ENCODE measurements at places on chromosomes 2 and 18. TPM values are rescaled to one million over a fixed set of nuclear protein-coding genes. Genes with fewer than 3 reads are reported as not detected.

SPRED2 gene
- total RNA-seq, result 10.3 TPM

UPP2 gene
- total RNA-seq, result not detected

FOXI3 gene
- not detected for total RNA-seq

GPBAR1 gene
- total RNA-seq, result not detected

CHMP3 gene
- total RNA-seq, result 139 TPM

NUP35 gene
- 15.4 TPM for total RNA-seq

GALNT5 gene
- total RNA-seq, result 81.0 TPM

WNT10A gene
- not detected for total RNA-seq

ZDBF2 gene
- 10.4 TPM for total RNA-seq

DYNAP gene
- not detected for total RNA-seq

SP110 gene
- 9.8 TPM for total RNA-seq

MYO7B gene
- total RNA-seq, result not detected

CACNB4 gene
- total RNA-seq, result 1.2 TPM

AMER3 gene
- not detected for total RNA-seq

MYL12A gene
- total RNA-seq, result 615 TPM

IRS1 gene
- 33.5 TPM for total RNA-seq

C2orf80 gene
- not detected for total RNA-seq

MROH2A gene
- not detected for total RNA-seq

KIAA2012 gene
- 0.17 TPM for total RNA-seq

DSC2 gene
- not detected for total RNA-seq

CD207 gene
- total RNA-seq, result not detected

HOXD10 gene
- total RNA-seq, result not detected

CYP26B1 gene
- total RNA-seq, result under 0.01 TPM

Measured in smooth muscle cell of trachea (primary cell).